Anterior cingulate cortex (tissue), 58 donors: ENCODE measurements at places on chromosomes 13 and 19.

DNA sequence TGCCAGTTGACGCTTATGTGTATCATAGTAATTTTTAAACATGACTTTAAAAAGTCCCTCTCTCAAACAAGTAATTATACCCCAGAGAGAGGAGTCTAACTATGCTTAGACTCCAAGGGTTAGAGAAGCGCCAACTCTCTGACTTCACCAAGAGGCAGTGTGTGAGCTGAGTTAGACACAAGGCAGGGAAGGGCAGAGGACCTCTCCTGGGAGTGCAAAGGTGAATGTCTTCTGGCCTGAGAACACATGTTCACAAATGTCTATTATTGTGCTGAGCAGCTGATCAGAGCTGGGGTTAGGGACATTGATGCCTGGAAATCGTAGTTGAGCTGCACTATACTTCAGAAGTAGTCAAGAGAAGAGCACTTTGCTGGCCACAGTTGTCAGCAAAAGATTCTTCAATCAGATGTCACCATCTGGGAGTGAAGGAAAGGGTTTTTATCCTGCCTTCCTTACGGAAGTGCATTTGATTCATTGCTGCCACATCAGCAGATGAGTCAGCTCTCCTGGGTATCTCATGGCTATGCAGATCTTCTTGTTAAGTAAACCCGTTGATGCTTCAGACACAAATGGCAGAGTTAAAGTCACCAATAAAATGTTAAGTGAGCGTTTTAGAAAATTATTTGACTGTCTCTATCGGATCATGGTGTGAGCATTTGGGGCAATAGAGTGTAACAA lies 283.2 kb upstream of the ARGLU1 start:
- no peak for DNase-seq

DNA sequence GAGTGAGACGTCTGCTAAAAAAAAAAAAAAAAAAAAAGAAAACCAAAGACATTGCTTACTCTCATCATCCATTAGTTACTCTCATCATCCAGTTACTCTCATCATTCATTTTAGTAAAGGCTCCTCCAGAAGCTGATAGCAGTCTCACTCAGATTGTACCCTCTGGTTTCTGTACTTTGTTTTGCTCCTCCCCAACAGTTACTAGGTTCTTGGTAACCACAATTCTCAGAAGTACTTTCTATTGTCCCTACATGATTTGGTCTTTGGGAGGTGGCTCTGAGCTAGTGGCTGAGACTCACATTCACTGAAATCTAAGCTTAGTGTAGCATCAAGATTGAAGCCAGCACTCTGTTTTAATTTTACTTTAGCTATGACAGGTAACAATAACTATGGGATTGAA lies 14.3 kb downstream of the ERICH4 start:
- DNase-seq = no peak

DNA sequence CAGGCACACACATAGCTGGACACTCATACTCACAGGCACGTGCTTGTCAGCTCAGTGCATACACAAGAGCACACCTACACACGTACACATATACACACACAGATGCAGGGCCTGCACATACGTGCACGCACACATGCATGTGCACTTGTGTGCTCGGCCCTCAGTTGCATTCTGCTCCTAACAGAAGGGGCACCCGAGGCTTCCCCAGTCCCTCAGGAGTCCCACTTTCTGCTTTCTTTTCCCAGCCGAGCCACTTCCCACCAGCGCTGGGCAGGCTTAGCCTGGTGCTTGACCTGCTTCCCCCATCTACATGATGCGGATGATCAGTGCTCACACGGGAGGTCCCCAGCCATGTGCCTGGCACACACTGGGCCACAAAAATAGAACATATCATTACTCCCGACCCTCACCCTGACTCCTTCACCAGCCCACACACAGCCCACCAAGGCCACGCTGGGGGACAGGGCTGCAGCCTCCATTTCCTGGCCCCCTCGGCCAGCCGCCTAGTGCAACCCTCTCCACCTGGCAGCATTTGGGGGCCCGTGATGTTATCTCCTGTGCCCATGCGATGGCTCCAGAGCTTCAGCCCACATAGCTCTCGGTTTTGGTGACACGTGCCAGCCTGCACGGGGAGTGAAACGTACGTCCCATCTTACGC lies 125.2 kb upstream of the SPACA7 start:
- no peak for DNase-seq

GRCh38 chr13:79871594-79871993 lies 390.6 kb downstream of the NDFIP2 start:
- DNase-seq = no peak

- no peak for DNase-seq
These were observed 129.8 kb downstream of the DLEU7 start for GRCh38 chr13:50713523-50714248.

DNA sequence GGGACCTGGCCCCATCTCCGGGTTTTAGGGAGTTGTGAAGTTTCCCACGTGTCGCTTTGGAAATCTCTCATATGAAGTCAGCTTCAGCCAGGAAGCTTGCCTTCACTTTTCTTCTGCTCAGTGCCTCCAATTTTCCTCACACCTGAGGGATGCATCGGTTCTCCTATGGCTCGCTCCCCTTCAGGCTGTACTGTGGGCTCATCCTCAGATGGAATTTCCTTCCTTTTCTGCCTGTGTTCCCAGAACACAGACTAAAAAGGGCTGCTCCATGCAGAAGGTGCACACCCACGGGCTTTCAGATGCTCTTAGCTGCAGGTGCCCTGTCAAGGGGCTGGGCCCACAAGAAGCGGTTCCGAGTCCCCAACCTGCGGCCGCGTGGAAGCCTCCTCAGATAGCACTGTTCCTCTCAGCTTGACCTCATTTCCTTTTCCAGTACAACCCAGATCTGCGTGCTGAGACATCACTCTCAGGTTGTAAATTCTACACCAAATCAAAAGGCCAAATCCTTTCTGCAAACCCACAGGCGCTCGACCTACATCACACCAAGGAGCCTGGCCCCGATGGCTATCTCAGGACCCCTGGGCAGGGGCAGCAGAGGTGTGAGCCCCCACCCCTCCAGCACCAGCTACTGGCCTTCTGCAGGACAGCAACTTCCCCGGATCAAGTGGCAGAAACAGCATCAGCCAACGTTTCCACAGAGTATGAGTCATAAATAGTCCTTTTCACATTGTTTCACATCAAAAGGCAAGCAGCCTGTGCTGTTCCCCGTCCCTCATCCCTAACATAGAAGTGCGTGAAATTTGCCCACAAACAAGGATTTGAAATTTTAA lies 275.9 kb downstream of the ZNF536 start:
- DNase-seq = no peak

- no peak for DNase-seq
These were observed 11.4 kb downstream of the ZIC2 start for GRCh38 chr13:99992949-99993351.

- DNase-seq = no peak
These were observed 28.0 kb upstream of the TPTE2 start for GRCh38 chr13:19589312-19589711.

DNA sequence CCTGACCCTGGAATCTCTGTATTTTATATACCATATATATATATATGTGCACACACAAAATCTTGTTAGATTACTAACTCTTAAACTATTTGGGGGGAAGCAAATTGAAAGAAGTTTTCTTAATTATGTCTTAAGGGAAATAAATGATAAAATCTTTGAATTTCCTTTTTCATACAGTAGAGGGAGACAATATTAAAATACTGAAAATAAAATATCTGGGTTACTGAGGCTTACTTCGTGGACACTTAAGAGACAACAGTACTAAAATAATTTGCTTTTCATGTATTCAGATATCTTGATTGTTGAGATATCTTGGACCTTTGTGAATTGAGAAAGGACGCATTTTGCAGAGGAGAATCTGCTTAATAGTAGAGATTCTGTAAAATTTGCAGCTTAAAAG lies 17.0 kb downstream of the SUGT1 start:
- DNase-seq = no peak

GRCh38 chr19:45847663-45848062 lies 15.3 kb downstream of the SYMPK start:
- DNase-seq = no peak

DNA sequence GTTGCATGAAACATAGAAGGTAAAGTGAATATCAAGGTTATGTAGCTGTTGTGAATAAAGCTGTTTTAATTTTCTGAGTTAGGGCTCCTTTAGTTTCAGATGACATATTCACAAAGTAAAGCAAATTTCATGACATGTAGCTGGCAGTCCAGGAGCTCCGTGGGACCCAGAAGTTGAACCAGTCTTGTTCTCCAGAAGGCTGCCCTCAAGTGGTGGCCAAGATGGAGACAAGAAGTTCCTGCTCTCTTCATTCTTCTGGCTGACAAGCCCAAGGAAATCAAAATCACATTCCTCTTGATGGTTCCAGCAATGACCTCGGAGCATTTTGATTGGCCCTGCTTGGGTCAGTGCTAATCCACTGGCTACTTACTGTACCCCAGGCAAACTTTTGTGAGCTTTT lies 128.7 kb downstream of the LIG4 start:
- no peak for DNase-seq

- DNase-seq = no peak
These were observed 460.3 kb upstream of the KLHL1 start for GRCh38 chr13:70568571-70568970.

- DNase-seq = no peak
These were observed 2.5 kb downstream of the PRR36 start for GRCh38 chr19:7871437-7872305.

GRCh38 chr19:13597640-13598039 lies 91.4 kb upstream of the CACNA1A start:
- DNase-seq = peak; percentile 19

DNA sequence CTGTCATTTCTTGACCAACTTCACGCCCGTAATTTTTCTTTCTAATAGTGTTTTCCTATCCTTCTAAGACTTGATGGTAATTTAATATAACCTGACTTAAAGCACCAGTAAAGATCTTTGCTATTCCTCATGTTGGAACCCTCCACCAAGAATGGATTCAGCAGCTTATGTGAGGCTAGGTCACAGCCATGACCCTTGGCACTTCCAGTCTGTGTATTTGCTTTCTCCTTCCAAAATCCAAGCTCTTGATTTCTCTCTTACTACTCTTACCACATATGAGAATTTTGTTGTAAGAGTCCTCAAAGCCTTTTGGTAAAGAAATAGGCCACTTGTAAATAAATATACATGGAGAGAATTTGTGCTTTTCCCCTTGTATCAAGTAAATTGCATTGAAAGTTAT lies 61.4 kb downstream of the DHRS12 start:
- no peak for DNase-seq

GRCh38 chr19:39768786-39769185 lies 9.9 kb upstream of the LEUTX start:
- DNase-seq = no peak

- DNase-seq = no peak
These were observed at the start of gene PROZ for GRCh38 chr13:113157929-113158747. Gene PROZ (plus strand): TSS chr13:113158648. CDS start chr13:113158661, 13 bp downstream.

GRCh38 chr19:51131780-51132680 lies 7.3 kb downstream of the SIGLEC9 start:
- no peak for DNase-seq

DNA sequence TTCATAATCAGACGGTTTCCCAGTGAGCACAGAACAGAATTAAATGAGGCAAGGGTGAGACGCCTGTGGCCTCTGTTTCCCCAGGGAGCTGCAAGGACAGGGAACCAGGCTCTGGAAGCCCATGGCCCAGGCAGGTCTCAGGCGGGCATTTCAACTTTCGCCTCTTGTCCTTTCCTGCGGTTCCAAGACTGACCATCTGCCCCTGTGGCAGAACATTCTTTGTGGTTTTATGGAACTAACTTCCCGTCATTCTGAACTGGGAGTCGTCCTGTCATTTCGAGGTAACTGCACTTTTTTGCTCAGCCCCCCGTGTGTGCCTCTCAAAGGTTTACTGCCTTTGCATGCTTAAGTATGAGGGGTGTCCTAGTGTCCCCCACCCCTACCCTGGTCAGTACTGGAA lies 70.9 kb downstream of the KL start:
- no peak for DNase-seq

DNA sequence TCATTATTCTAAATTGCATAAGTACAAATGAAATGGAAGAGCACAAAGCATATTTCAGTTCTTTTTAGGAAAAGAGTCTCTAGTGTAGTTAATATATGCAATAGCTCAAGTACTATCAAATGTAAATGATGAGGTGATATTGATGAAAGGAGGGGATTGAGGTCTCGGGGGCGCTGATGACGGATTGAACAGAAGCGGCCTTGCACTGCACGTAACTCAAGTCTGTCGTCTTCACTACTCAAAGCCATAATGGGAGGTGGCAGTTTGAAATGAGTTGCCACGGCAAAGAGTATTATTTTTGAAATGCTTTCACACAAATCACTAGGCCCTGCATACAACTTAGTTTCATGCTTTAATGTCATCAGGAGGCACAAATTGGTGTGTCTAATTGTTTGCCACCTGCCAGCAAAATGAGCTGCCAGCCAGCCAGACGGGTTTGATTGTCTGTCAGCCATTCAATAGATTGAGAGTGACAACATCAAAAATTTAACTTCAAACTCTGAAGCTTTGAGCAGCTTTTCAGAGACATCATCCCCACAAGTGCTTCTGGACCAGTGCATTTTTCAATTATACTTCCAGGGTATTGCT lies 256.6 kb downstream of the NBEA start:
- no peak for DNase-seq

- no peak for DNase-seq
These were observed 17.9 kb downstream of the ZNF101 start for GRCh38 chr19:19686580-19686979.

GRCh38 chr13:30016398-30016797 lies 166.0 kb upstream of the UBL3 start:
- DNase-seq = no peak

GRCh38 chr13:27449936-27450828 lies at the start of gene MTIF3:
Gene MTIF3 (minus strand): TSS chr13:27450564. CDS start chr13:27440448, 10,116 bp downstream.
- peak; percentile 89 for DNase-seq

GRCh38 chr19:44806291-44806690 lies 2.6 kb upstream of the BCAM start:
- DNase-seq = no peak

- DNase-seq = peak; percentile 36
These were observed 3.6 kb upstream of the MYO1F start for GRCh38 chr19:8580710-8581281.

DNA sequence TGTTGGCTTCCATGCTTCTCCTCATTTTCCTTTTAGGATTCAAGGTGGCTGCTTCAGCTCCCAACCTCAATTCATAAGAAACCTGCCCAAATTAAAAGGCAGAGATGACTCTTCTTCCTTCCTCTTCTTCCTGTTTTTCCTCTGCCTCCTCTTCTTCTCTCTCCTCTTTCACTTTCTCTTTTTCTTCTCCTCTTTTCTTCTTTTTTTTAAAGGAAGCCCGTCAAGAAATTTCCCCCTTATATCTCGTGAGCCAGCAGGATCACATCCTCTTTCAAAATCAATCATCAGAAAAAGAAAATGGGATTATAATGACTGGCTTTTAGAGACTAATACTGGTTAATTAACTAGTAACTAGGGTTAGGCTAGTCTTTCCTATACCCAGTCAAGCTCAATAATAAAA lies 220.3 kb downstream of the NBEA start:
- DNase-seq = no peak

- DNase-seq = no peak
These were observed 120.0 kb downstream of the ITGBL1 start for GRCh38 chr13:101572456-101572855.

GRCh38 chr19:34851277-34851804 lies 75.4 kb upstream of the ZNF30 start:
- no peak for DNase-seq

- no peak for DNase-seq
These were observed 117.3 kb downstream of the RAB20 start for GRCh38 chr13:110444226-110444653.
